ENCODE measurements at places on chromosomes 12 and 14.

GRCh38 chr12:88644946-88645702 lies 64.9 kb upstream of the KITLG start:
- DNase-seq = no peak

GRCh38 chr14:30943694-30944093 lies 69.3 kb downstream of the COCH start:
- DNase-seq = no peak

DNA sequence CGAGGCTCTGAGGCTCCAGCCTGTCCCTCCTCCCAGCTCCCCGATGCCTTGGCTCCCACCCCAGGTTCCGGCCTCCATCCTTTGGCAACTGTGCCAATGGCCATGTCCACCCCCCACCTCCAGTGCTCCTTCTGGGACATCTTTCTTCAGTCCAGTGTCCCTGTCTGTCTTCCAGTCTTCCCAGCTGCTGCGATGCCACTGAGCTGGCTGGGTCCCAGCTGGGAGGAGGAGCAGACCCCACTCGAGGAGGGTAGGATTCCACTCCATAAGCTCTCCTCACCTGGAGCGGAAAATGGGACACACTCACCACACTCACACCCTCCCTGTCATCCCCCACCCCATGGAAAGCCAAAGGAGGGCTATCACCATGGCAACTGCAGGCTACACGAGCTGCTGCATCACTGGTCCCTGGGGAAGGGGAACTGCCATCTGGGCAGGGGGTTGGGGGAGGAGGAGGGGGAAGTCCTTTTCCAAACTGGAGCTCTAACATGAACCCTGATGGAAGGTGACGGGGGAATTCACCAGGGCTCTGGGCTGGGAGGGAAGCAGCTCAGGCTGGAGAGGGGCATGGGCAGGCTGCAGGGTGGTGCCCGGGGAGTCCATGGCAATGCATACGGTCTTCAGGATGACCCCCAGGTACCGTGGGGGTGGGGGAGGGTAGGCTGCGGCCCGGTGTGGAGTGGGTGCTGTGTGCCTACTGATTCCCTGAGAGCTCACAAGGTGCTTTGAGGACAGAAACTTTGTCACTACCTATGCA lies 94.3 kb downstream of the LRRC74A start:
- no peak for DNase-seq

DNA sequence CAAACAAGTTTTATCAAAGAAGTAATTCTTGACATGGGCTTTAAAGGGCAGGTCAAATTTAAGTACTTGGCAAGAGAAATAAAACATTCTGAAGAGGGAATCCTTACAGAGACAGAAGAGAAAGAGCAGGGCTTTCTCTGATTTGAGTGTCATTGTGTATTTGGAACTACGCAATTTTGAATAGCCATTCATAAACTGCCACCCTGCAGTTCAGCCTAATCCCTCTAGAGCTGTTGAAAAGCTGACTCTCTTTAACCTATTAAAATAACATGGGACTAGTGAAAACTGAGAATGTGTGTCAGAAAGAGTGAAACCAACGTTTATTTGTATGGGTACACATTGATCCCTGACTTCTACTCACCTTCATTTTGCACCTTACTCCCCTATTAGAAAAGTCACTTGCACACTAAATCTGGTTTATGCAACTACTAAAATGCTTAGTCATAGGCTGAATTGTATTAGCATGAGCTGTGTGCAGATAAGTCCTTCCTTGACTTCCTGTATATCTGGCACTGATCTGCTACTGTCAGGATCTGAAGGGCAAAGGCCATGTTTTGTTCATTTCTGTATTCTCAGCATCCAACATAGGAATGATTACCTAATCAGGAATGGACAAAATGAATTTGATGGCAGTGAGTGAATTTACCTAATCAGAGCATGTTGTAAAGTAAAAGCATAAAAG lies 458.9 kb downstream of the NOVA1 start:
- no peak for DNase-seq

DNA sequence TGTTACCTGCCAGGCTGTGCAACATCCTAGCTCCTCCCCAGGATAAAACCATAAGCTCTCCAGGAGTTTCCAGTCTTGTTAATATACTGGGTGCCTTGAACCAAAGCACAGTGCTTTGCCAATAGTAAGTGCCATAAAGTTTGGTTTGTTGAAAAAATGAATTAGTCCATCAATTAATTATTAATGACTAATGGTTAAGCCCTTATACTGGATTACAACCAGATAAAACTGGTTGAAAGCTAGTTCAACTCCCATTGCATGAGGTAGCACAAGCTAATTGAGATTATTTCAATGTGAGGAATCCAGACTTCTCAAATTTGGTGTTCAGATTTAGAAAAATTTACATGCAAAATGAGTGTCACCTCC lies 1.6 kb upstream of the KRT3 start:
- DNase-seq = no peak

- no peak for DNase-seq
These were observed 158.8 kb downstream of the GARIN6 start for GRCh38 chr12:99806304-99806703.

All from activated CD4-positive, CD25-positive, alpha-beta regulatory T cell treated with anti-CD3 and anti-CD28 coated beads, Interleukin-2, amount 50 U/mL, for 72 hours (primary cell).